ENCODE measurements at places on chromosomes 1 and 21.

GRCh38 chr1:11071463-11072215 lies 11.8 kb upstream of the SRM start:
- DNase-seq, result no peak

GRCh38 chr1:113929750-113930498 lies 800 bp downstream of the HIPK1 start:
- peak; percentile 48 for DNase-seq

DNA sequence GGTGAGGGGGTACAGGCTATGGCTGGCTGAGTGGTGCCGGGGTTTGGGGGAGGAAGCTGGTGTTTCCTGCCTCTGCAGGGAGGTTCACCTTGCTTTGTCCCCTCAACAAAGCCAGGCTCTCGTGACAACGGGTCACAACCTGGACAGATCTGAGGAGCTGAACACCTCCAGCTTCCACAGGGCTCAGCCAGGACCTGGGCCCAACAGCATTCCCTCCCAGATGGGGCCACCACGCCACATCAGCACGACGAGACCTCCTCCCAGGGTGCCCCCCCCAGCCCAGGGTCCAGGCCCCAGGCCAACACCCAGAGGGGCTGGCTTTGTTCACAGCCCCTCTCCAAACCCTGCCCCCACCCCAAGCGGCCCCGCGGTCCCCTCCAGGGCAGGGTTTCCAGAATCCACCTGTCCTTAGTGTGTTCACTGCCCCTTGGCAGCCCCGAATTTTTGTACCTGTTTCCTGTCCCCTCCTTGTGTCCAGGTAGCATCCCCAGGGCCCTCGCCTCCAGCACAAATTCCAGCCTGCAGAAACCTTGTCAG lies 34.7 kb downstream of the UBE2G2 start:
- peak; percentile 25 for DNase-seq

- no peak for DNase-seq
Observed at GRCh38 chr1:116460783-116461376, 87.8 kb downstream of the ATP1A1 start.
